ENCODE measurements at places on chromosomes 2 and 18.

GRCh38 chr2:121955426-121955825, 200.0 kb downstream of the TSN start:
- DNase-seq = peak; percentile 3

DNA sequence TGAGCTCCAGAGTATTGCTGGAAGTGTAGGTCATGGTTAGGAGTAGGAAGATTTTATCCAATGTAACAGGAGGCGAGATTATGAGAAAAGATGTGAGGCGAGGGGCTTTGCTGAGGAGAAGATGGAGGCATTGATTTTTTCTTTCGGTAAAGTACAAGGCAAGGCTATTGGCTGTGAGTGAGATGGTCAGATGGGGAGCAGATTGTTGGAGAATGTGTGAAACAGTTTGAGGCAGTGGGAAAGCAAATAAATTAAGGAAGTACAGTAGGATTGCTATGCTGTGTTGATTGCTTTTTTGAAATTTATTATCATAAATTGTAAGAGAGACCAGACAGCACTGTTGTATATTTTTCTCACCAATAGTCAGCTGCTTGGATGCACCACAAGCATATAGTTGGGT, 173.3 kb downstream of the KCNE4 start:
- DNase-seq = no peak

- DNase-seq = no peak
Measured at GRCh38 chr2:144198116-144198515, 321.8 kb downstream of the ZEB2 start.

- DNase-seq = no peak
Measured at GRCh38 chr2:86592547-86593230, 29.4 kb upstream of the CHMP3 start.

DNA sequence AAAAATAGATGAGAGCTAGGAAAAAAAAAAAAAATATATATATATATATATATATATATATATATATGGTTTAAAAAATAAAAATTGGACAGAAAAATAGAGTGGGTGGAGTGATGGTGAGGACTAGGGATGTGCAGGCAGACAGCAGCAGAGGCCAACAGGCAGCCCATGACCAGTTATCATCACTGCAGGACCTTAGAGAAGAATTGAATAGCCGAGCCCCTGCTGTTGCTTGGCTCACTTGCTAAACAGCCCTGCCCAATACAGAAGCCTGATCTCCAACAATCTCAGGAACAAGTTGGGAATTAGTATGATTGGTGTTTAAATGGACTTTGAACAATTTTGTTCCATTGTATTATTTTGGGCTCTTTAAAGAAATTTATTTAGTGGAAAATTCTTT, 967.5 kb upstream of the PIK3C3 start:
- DNase-seq = no peak
